Right renal cortex interstitium (tissue), 3 donors: ENCODE measurements at places on chromosomes 12 and 14.

- DNase-seq: peak; percentile 58
Observed at GRCh38 chr12:104215638-104216297, at the start of gene TXNRD1. Gene TXNRD1 (plus strand): TSS chr12:104215779. CDS start chr12:104215803, 24 bp downstream.

DNA sequence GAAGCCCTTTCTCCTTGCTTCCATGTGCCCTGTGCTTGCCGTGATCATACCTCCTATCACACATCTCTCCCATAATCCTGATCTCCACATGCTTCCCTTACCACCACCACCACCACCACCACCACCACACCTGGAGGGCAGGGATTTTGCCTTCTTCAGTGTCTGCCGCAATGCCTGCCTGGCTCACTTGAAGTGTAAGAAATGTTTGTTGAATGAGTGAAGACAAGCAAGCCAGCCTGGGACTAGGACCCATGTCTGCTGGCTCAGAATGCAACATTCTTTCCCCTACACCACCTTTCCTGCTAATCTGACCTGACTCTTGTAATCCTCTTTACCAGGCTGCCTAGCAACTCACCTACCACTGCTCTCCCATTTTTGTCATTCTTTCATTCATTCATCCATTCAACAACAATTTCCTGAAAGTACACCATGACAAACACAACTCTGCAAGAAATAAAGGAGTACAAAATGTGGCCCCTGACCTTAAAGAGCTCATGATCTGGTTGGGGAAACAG, 3.5 kb upstream of the NID2 start:
- DNase-seq: no peak

DNA sequence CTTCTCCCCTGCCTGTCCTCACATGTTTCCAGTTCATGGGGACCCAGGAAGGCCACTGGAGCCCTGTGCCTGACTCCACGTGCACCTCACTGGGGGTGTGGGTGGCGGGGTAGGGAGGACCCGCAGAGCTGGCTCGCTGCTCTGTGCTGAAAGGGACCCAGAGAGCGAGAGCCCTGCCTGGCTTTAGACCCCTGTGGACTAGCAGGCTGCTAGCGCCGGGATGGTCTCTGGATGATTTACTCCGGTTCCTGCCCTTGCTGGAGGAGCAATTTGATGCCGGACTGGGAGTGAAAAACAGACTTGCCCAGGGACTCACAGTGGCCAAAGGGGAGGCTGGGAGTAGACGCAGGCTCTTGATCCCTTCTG, 49.0 kb downstream of the NTF3 start:
- no peak for DNase-seq

GRCh38 chr12:39490500-39491282, 47.8 kb upstream of the KIF21A start:
- DNase-seq: no peak

DNA sequence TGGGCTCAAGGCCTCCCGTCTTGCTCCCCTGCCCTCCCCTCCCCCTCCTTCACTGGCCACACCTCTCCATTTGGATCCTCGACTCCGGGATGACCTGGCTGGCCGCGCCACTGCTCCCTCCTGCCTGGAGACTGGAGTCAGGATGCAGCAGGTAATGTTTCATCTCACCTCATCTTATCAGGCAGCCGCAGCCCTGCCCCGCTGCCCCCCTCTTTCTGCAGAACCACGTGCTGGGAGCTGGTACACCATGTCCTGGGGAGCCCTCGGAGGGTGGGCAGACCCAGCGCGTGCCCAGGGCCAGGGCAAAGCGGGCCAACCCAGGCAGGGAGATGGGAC, 31.1 kb downstream of the BEGAIN start:
- no peak for DNase-seq
